DND-41 (cell line): ENCODE measurements at places on chromosomes 3 and 15.

GRCh38 chr3:39814007-39814406 is 4.6 kb downstream of the MYRIP start:
- DNase-seq: no peak

GRCh38 chr15:90620379-90621067 is 90.8 kb downstream of the CRTC3 start:
- peak; percentile 53 for DNase-seq

DNA sequence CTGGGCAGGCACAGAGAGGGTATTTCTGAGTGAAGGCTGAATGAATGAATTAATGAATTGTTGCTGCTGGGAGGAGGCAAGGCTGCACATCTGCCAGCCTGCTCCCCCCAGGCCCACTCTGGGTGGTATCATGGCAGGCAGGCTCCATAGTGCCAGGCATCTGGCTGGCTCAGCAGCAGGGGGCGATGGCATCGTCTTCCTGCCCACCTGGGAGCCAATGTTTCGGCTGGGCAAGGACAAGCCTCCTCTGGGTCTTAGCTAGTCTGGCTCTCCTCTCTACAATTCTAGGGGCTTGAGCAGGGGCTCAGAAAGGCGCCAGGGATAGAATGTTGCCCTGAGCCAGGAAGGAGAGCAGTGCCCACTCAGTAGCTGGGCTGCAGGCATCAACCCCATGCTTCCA is 1.7 kb upstream of the TLR9 start:
- DNase-seq: peak; percentile 39

DNA sequence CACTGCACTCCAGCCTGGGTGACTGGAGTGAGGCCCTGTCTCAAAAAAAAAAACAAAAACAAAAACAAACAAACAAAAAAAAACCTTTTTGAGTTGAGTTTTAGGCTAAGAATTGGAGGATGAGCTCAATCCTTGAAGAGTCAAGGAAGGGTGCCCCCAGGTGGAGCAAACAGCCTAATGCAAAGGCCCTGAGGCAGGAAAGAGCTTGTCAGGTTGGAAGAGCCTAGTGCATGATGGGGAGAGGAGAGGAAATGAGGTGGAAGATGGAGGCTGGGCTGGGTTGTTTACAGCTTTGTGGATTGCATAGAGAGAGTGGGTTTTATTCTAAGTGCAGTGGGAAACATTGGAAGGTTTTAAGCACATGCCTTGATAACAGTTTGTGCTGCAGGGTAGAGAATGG is 2.1 kb upstream of the SNX22 start:
- DNase-seq: peak; percentile 35

GRCh38 chr3:73134034-73134433 is 72.6 kb downstream of the EBLN2 start:
- DNase-seq: no peak

- DNase-seq: peak; percentile 84
Measured at GRCh38 chr15:31472636-31473384, 146.2 kb downstream of the KLF13 start.

DNA sequence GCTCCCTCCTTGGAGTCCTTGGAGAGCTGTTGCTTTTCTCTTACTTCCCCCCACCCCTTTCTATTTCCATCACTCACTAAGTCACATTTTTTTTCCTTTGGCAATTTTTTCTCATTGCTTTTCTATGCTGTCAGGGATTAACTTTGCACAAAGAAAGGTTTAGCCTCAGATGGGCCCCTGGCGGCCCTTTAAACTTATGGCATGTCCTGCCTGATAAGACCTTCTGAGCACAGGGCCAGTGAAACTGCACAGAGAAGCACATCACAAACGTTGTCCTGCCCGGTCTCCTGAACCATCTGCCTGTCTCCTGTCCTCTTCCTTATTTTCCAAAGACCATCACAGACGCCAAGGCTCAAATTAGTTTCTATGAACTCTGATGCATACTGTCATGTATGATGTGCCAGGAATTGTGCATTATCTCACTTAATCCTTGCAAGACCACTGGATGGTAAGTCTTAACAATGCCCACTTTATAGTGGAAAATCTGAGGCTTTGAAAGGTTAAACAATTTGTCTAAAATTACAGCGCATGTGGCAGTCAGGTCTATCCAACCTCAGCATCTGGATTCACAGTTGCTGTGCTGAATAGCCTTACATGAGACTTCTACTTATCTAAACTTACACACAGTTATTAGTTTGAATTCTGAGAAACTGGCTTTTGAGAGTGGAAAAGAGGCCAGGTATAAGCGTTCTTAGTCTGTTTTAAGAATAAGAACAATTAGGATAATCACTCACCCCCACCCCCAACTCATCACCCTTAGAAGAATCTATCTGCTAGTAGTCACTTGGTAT is 648.1 kb downstream of the NTRK3 start:
- DNase-seq: no peak

GRCh38 chr3:130507746-130508145 is 9.2 kb upstream of the COL6A6 start:
- no peak for DNase-seq

GRCh38 chr3:27326202-27326601 is 43.0 kb downstream of the NEK10 start:
- DNase-seq: no peak

- DNase-seq: no peak
Measured at GRCh38 chr3:120072867-120073525, 21.3 kb downstream of the GSK3B start.

DNA sequence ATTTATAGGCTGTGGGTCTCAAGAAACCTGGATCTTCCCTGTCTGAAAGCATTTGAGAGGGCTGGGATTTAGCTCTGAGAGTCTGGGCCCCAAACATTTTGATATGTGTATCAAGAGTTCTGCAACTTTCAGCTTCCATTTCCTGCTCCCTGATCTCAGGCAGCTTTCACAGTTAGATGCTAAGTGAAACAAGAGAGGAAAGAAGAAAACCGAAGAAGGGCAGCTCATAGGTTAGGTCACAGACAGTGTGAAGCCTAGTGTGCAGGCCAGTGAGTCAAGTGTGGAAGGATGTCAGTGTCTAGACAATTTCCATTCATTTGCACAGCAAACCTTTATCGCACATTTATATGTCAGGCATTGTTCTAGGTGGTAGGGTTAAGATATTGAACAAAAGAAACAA is 173.6 kb upstream of the PROK2 start:
- DNase-seq: no peak

DNA sequence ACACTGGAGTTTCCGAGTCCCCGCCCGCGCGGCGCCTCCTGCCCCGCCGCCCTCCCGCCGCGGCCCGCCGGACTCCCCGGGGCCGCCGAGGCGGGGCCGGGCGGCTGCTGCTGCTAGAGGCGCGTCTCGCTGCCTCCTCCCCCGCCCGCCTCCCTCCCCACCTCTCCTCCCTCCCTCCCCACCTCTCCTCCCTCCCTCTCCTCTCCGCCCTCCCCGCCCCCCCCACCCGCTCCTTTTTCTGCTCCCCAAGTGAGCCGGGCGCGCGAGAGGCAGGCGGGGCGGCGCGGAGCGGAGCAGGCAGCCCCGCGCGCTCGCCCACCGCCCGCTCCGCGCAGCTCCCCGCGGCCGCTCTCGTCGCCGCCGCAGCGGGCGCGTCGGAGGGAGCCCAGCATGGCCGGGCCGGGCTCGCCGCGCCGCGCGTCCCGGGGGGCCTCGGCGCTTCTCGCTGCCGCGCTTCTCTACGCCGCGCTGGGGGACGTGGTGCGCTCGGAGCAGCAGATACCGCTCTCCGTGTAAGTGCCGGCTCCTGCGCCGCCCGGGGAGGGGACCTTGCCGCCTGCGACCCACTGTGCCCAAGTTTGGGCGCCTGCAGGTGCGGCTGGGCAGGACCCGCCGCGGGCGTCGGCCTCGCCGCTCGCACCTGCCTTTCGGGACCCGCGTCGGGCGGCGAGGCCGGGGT is at the start of gene CACNA2D3:
CACNA2D3 (plus strand) TSS at position 229 of the 679 bp plus-strand sequence.
- no peak for DNase-seq

DNA sequence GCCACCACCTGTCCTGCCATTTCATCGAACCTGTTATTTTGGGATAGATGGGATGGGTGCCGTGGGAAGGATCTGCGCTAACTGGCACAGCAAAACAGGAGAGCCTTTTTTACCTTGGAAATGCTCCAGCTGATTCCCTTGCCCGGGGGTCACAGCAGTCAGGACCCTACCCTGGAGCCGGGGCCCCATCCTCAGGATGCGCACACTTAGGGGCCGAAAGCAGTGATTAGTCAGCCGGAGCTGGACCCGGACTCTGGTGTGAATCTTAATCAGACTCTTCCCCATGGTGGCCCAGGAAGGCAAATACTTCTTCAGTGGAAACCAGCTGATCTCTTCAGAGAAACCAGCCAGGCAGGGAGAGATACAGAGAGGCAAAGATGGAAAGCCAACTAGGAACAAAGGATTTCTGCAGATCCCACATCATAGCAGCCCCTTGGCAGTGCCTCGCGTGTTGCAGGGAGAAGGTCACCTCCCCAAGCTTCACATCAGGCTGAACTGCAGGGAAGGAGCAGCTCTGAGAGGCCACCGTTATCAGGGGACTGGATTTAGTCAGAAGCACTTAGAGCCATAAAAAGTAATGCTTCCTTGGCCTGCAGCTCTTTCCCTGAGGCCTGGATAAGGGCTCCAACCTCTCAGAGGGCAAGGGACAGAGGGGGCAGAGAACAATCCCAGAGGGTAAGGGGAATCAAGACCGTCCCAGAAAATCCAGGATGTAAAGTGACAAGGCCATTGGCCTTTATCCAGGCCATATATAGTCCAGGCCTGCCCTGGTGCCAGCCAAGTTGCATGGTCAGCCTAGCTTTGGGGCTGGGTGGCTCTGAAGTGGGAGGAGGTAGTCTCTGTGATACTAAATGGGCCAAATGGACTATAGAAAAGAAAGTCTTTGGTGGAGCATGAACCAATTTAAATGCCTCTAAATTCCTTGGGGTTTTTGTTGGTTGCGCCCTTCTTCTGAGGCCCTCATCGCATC is 52.9 kb downstream of the WDR76 start:
- no peak for DNase-seq

- no peak for DNase-seq
Measured at GRCh38 chr3:119873646-119874045, 91.7 kb downstream of the NR1I2 start.

DNA sequence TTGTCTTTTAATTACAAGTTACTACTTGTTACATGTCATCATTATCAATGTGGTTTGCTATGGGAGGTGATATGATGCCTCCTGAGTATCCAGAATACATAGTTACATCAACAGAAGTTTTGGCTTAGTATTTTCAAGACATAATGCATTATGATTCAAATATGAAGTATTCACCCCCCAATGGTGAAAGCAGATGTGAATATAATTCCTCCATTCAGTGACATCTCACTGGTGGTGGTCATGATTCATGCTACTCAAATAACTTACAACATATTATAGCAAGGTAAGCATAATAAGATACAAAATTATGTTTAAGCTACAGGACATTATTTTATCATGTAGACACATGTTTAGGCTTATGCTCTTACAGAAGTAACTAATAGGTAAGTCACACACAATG is 34.9 kb upstream of the TTBK2 start:
- DNase-seq: no peak

DNA sequence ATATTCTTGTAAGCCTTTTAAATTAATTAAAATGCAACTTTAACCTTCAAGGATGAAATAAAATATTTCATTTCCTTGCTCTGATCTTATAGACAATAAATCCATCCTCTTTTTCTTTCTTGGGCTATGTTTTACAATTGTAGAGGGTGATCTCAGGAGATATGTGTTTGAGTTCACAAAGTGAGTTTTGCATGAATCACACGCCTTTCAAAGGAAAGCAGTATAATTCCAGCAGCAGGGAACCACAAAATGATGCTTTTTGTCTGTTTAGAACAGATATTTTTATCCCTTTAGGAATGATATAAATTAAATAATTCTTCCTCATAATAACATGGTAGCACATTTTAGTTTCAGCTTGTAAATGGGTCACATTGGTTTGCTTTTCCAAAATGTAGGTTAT is 191.2 kb downstream of the SEMA6D start:
- no peak for DNase-seq

DNA sequence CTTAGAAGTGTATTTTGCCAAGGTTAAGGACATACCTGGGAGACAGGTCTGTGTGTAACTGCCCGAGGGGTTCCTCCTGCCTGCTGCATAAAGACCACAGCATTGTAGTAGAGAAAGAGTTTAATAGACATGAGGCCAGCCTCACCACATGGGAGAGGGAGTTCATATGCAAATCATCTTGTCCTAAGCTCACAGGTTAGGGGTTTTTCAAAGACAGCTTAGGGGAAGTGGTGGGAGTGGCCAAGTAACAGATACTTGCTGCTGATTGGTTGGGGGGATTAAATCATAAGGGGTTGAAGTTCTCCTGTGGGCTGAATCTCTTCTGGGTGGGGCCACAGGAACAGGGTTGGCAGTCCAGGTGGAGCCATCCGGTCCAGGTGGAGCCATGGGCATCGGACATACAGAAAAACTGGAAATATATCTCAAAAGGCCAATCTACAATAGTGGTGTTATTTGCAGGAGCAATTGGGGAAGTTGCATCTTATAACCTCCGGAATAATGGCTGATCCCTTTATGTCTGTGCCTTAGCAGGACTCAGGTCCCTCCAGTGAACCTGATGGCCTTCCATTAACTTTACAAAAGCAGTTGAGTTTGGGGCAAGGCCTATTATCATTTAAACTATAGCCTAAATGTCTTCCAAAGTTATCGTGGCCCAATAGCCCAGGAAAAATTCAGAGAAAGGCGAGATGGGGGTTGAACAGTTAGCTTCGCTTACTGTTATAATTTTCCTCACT is 86.0 kb upstream of the MFGE8 start:
- DNase-seq: no peak

GRCh38 chr15:23416349-23417276 is 30.4 kb downstream of the GOLGA6L2 start:
- no peak for DNase-seq

DNA sequence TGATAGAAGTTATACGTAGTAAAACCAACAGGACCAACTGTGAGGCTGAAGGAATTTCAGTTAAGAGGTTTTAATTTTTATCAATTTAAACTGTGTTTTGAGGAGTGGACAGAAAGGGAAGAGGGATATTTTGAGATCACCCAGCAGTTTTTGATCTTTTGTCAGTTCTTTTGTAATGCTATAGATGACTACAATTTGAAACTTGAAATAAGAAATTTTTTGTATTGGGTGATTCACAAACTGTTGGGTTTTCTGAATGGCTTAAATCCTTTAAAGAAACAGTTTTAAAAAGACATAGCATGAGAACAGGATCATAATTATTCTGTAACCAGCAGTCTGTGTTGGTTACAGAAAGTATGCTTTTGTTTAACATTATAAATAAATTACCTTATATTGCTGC is 67.4 kb downstream of the TCF12 start:
- DNase-seq: no peak

- no peak for DNase-seq
Measured at GRCh38 chr3:155594526-155595187, 150.2 kb downstream of the PLCH1 start.

GRCh38 chr3:45944830-45945620 is 1.8 kb downstream of the CXCR6 start:
- DNase-seq: no peak

GRCh38 chr15:68646156-68646555 is 67.4 kb downstream of the CORO2B start:
- DNase-seq: no peak

DNA sequence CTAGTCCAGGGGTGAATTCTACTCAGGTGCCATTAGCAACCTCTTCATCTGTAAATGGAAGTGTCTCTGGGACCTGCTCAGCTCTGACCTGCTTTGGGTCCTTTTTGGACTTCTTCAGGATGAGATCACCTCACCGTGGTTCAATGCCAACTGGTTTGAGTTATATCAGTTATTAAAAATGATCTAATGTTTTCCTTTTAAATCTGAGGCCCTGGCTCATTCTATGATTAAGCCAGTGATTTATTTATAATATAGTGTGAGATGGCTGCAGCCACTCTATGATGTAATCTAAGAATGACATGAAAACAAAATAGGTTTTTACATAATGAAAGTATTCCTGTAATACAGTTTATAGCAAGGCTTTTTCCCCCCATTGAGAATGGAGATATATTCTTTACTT is 79.4 kb downstream of the LPP start:
- DNase-seq: no peak

GRCh38 chr3:52038227-52038626 is 18.1 kb downstream of the DUSP7 start:
- DNase-seq: no peak
